Tongue (tissue), 3 donors: ENCODE measurements at places on chromosomes 6 and 20.

GRCh38 chr6:19998541-19998940, 161.4 kb downstream of the ID4 start:
- no peak for DNase-seq

DNA sequence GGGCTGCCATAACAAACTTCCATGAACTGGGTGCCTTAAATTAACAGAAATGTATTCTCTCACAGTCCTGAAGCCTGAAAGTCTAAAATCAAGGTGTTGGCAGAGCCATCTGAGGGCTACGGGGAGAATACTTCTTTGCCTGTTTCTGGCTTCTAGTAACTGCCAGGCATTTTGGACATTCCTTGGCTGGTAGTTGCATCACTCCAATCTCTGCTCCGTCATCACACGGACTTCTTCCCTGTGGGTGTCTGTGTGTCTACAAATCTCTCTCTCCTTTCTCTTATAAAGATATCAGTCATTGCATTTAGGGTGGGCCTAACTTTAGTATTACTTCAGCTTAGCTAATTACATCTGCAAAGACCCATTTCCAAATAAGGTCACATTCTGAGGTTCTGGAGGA, 20.9 kb upstream of the PERP start:
- DNase-seq: no peak

GRCh38 chr6:166998256-166999144, 697 bp upstream of the CEP43 start:
- DNase-seq: no peak

DNA sequence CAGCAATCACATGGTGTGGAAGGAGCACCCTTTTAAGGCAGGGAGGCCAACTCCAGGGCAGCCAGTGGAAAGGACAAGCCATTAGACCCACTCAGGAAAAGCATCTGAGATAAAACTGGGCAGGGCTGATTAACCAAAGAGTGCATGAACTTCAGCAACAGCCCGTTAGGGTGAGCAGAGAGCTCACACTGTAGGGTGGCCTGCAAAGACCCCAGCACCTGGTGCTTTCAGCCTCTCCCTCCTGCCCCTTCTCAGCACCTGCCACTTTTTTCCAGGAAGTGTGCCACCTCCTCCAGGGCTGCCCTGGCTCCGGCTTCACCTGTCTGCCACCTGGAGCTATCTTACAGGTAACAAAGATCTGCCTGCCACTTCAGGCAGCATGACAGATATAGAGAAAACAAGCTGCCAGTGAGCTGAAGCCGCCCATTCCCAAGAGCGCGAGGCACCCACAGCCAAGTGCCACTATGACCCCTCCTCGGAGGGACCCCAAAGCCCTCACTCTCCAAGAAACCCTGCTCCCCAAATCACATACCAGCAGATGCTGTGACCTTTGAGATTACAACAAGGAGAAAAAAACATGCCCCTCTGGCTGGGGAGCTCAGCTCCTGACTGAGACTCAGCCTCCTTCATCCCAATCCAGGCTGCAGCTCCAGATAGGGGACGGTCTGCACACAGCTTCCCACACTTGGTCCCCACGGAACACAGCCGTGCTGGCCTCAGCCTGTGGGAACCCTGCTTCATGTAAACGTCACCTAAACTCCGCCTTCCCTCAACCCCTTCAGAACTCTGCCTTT, 71.2 kb downstream of the ABHD12 start:
- no peak for DNase-seq

DNA sequence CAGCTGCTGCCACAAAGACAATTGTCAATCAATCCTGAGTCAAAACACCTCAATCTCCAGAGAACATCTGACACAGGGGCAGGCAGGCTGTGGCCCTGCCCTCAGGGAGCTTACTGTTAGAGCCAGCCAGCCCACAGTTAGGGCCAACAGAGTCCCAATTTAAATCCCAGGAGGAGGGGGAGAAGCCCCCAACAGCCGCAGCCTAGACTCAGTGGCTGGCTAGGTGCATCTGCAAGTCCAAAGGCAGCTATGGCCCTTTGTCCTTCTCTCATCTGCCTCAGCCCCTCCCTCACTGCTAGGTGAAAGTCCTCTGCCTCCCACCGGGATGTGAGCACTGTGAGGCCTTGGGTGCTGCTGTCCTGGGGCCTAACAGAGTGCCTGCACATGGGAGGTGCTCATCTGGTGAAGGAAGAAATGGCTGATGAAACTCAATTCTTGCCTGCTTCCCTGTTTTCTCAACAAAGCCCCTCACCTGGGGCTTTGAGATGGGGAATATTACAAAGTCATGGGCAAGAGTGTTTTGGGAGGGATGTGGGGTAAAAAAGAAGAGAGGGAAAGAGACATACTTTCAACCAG, 33.7 kb upstream of the VEGFA start:
- DNase-seq: no peak
